Stimulated activated CD8-positive, alpha-beta memory T cell treated with anti-CD3 and anti-CD28 coated beads, Interleukin-15, amount 100 ng/mL, for 1 hour (primary cell): ENCODE measurements at places on chromosomes 3 and 15.

- no peak for DNase-seq
These were observed 116.9 kb upstream of the RAD18 start for GRCh38 chr3:9080163-9080562.

- no peak for DNase-seq
These were observed 23.3 kb downstream of the CFAP161 start for GRCh38 chr15:81157195-81157938.

DNA sequence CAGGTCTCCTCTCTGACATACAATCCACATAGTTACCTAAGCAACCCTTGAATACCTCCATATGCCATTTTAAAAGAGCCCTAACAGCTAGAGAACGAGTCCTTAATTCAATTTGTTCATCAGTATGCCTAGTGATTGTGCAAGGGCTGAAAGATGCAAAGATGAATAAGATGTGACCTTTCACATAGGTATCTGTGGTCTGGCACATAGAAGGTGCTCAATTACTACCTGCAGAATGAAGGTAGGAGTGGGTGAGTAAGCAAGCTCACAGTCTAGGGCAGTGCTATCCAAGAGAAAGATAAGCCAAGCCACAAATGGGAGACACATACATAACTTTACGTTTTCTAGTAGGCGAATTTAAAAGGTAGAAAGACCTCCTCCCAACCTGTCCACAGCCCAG is 157.9 kb downstream of the OSBPL10 start:
- no peak for DNase-seq

GRCh38 chr15:68543165-68544008 is 35.4 kb upstream of the CORO2B start:
- no peak for DNase-seq

- peak; percentile 28 for DNase-seq
These were observed 37.9 kb downstream of the RPL39L start for GRCh38 chr3:187101184-187102072.

DNA sequence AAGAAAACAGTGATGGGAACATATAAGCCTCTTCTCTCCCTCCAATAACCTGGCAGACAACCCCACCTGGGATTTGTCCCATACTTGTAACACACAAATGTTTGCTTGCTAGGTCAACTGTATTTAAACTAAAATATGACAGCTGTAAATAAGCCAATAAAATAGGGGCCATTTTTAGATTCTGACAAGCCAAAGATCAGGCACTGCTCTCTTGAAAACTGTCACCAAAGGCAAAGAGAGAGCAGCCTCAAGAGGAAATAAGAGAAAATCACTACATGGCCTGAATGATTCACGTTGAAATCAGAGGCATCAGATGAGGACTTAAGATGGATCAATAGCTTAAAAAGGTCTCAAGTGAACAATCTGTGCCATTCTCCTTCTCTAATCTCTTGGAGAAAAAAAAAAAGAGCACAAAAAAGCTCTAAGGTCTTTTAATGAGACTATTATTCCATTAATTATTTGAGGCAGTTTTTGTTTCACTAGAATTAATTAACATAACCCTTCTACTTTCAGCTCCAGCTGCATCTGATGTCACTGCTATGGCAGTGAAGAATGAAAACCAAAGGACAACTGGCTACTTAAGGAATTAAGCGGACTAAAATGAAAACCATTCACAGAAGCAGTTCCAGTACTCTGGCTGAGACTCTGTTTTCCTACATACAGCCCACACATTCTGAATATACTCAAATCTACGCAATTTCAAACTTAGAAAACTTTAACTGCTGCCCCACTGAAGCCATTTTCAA is 19.0 kb downstream of the MYO5A start:
- DNase-seq, result no peak

- no peak for DNase-seq
These were observed 2.3 kb downstream of the TPM1 start for GRCh38 chr15:63044645-63045464.

DNA sequence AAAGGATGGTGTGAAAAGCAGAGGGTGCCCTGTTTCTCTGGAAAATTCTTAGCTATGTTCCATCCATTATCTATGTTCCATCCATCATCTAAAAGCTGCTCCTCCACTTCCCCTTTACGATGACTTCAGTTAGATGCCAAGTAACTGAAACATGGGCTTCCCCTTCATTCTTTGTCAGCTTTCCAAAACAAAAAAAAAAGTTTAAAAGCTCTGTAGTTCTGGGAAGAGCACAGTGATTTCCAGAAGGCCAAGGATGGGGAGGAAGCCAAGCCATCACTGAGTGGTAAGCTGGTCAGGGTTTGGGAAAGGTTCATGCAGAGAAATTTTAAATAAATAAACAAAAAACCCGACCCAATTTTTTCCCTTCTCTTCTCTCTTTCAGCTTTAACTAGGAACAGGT is 111.5 kb downstream of the CFAP44 start:
- DNase-seq, result no peak

- DNase-seq, result no peak
These were observed 48.2 kb upstream of the FNDC3B start for GRCh38 chr3:171991166-171991565.

DNA sequence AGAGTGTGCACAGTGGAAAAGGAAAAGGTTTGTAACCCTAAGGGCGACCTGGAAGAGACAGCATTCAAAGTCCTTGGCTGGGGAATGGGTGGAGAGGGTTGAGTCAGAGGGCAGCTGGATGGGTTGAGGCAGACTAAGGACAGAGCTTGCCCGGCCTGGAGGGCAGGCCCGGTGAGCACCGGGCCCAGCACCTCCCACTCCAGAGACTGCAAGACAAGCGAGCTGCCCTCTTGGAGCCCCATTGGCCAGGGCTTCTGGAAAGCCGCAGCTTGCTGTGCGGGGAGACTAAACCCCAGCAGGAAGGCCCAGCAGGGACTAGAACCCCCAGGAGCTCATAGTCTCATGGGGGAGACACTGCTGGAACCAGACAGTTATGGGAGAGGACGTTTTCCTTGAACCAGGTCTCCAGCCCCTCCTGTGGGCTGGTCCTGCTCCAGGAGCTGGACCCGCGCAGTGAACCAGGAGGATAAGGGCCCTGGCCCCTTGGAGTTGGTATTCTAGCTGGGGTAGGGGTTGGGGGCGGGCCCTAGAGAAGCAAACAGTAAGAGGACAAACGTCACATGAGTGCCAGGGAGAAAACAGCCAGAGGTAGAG is 59.1 kb downstream of the RGMA start:
- DNase-seq, result no peak

DNA sequence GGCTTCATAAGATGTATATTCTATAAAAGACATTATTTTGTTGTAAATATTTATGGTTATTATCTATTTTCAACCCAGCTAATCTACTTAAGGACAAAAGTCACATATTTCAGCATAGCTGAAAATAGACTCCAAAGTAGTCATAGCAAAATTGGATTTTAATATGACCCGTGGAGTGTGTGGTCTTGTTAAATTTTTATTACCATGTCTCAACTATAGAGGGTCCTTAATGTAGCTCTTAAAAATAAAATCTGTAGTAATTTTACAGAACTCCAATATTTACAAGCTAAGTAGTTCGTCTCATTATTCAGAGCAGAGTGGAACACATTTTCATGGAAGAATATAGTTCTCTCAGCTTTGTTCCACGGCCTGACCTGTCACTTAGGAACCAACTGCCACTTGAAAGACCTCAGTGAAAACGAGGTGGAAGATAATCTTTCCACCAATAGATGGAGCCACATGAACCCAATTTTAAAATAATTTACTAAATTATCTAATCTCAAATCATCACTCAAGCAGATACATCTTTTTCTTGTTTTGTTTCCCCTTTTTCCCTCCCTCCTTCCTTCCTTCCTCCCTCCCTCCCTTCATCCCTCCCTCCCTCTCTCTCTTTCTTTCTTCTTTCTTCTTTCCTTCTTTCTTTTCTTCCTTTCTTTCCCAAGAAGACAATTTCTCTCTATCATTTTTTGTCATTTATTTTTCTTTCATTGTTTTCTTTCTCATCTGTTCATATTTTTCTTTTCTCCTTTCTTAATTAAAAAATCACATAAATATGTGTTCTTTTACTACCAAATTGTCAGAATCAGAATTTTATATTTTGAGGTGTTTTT is 97.2 kb downstream of the CLDN1 start:
- no peak for DNase-seq

DNA sequence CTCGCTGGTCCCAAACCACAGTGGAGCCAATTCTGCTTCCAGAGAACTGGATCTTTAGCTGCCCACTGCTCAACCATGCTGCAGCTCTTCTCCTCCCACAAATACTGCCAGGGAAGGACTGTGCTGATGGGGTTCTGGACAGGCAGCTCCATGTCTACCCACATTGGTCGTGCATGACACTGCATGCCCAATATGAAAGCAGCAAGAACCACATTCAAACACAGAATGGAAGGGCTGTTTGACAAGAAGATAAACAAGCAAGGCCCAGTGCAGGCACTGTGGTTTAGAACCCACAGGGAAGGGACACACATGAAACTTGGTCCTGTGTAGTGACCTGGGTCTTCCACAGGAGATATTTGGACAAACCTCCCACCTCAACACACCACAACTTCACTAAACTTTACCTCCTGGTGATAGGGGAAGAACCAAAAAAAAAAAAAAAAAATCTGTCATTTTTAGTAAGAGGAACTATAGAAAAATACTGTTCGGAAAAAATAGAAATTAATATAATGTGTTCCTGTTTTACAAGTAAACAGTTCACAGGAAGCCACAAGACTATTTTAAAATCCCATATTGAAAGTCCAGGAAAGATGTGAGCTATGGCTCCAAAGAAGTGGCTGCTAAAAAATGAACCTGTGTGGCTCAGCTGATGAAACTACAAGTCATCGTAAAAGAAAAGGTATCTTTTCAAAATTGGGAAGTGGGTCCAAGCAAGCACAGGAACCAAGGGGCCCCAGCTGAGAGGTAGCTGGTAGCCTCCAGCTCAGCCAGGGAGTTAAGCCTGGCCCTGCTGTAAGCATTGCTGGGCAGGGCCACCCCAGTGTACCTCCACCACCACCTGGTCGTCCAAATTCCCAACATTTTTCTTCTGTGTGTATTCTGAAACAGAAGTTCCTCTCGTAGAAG is 77.7 kb upstream of the ACAN start:
- DNase-seq, result no peak

- peak; percentile 43 for DNase-seq
These were observed 1.5 kb downstream of the MGA start for GRCh38 chr15:41661518-41662225.

GRCh38 chr15:69997813-69998212 is 99.9 kb downstream of the TLE3 start:
- DNase-seq, result no peak

DNA sequence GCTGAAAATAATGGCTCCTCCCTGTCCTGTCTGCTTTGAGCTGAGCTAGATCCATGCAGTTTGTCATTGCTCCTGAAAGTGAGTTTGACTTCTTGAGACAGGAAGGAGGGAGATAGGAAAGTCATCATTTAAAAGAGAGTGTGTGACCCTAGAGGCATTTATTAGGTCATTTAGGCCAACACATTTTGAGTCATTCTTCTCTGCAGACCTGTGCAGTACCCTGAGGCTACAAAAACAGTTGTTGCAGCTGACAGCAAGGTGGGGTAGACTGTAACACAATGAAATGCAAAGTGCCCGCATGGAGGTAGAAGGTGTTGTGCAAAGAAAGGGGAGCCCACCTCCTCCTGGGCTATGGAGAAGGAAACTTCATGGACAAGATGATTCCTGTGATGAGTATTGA is 102.8 kb upstream of the PFN2 start:
- no peak for DNase-seq

DNA sequence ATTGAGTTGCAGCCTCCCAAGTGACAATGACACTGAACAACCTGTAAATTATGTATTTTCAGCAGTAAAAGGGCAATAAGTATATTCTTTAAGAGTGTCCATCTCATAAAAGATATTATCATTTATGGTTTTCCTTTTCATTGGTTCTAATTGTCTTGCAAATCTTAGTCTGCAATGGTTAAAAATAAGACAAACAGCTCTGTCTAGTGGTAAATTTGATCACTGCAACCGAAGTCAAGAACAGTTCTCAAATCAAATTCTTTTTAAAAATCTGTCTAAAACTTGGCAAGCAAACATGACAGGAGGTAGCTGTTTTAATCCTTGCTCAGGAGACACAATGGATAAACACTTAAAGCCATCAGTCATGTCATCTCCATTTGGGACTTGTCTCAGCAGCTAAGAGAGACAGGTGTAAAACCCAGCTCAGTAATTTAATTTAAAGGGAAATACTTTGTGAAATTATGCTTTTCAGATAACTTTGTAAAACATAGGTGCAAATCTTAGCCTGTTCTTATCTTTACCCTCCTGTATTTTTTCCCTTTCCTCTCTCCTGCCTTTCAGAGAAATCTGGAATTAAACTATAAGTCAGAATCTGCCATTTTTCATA is 150.3 kb upstream of the ARHGEF26 start:
- no peak for DNase-seq

GRCh38 chr3:123156276-123156995 is 45.3 kb upstream of the SEC22A start:
- DNase-seq, result no peak

DNA sequence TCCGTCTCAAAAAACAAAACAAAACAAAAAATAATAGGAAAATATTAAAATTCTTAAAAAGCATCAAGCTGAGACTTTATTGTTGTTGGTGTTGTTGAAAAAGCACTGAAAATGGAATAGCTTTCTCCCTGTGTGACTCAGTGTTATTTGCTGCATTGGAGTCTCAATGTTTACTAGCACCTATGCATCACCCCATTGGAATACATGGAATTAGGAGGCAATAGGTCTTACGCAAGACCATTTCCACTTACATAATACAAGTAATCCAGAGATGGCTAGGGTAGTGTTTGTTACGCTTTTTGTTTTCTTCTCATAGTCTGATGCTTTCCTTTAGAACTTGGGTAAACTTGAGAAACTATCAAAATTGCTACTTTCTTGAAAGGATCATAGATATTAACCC is 15.2 kb downstream of the GXYLT2 start:
- no peak for DNase-seq

GRCh38 chr3:99509224-99509623 is 129.2 kb upstream of the COL8A1 start:
- no peak for DNase-seq

DNA sequence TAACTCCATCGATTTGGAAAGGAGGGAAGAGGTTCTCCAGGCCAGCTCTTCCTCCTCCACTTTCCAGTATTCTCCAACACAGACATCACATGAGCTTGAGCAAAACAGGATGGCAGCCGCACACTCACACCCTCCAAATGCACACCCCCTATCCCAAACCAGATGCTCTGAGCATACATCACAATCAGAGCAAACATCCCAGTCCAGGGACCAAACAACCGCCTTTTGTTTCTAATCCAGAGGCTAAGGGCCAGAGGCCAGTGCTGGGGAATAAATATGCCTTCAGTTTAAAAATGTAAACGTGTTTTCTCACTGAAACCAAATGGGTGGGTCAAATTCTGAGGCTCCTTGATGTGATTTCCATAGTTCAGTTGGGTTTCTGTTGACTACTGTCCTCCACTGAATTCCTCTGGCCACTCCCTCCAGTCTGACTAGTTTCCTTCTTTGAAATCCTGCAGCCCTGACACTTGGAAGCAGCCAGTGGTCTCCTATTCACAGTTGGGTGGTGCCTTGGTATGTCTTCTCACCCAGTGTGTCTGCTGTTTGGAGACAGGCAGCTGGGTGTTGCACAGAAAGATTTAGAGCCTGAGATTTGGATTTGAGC is 19.2 kb upstream of the MFGE8 start:
- DNase-seq, result no peak
